Activated CD4-positive, CD25-positive, alpha-beta regulatory T cell treated with anti-CD3 and anti-CD28 coated beads, Interleukin-2, amount 50 U/mL, for 24 hours (primary cell): ENCODE measurements at places on chromosomes 2 and 18.

- ATAC-seq, result peak; percentile 18
These were observed 7.1 kb downstream of the MREG start for GRCh38 chr2:216006164-216006663.

DNA sequence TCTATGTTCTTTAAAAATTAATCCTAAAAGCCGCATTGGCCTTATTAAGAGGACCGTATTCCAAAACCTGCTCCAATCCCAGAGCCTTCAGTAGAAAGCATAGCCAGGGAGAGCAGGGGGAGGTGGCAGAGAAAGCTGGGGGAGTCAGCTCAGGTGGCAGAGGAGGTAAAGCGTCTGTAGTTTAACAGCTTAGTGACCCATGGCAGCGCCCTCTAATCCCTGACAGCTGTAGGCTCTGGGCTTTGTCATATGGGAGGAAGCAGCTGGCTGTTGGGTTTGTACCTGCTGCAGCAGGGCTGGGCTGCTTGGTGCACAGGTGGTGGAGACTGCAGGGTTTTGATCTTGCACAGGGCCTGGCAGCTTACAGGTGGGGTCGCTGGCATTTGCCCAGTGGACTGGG lies 50.6 kb downstream of the THNSL2 start:
- ATAC-seq, result no peak

- ATAC-seq, result no peak
These were observed 34.1 kb upstream of the KCNF1 start for GRCh38 chr2:10877651-10878111.

GRCh38 chr2:187982668-187983067 lies 309.0 kb upstream of the GULP1 start:
- ATAC-seq, result no peak

- ATAC-seq, result no peak
These were observed 229.3 kb upstream of the REV1 start for GRCh38 chr2:99719102-99719501.

- no peak for ATAC-seq
These were observed 949 bp downstream of the CDC42EP3 start for GRCh38 chr2:37670378-37671008.

- ATAC-seq, result no peak
These were observed 771.0 kb downstream of the NRXN1 start for GRCh38 chr2:50260886-50261285.

- ATAC-seq, result no peak
These were observed 179.5 kb downstream of the PPP1R1C start for GRCh38 chr2:182165202-182165601.

DNA sequence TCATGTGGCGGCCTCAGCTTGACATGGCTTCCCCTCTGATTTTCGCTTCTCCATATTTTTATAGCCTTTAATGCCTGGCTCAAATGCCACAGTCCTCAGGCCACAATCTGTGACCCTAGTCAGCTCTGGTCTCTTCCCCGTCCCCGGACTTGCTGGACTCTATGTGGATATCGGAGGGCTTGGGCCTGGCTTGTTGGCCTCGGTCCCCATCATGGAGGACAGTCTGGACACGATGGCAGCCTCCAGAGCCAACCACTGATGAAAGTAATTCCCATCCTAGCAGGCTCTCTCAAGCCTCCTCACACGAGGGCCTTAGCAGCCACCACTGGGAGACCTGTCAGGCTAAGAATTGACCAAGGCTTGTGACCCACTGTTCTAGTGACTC lies 61.6 kb downstream of the LPIN1 start:
- no peak for ATAC-seq

DNA sequence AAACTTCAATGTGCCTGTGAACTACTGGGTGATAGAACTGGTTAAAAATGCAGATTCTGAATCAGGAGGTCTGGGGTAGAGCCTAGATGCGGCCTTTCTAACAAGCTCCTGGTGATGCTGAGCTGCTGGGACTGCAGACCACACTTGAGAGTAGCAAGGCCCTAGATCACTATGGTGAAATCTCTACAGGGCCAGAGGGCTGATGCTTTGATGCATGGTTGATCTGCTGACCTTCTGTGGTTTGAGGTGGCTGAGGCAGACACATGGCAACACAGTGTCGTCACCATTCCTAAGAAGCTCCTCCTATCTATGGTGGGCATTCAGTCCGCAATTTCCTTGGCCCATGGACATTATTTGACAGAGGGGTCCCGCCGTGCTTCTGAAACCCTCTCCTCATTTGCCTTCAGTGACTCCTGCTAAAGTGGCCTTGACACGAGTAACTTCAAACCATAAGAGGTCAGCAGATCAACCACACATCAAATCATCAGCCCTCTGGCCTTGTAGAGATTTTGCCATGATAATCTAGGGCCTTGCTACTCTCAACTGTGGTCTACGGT lies 19.8 kb downstream of the CCDC68 start:
- no peak for ATAC-seq

DNA sequence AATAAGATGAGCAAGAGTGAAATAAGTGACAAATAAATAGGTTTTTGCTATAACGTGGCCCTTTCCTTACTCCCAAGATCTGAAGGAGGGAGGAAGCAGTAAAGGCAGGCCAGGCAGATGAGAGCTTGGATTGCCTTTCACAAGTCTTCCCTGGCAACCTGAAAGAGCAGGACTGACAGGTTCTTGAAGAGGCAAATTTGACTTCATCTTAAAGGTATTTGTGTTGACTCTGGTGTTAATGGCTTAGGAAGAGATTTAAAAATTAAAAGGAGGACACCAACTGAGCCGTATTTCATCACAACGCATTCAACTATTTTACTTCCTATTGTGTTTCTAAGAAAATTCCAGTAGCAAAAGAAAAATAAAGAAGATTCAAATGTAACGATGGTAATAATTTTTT lies 3.2 kb downstream of the STRN start:
- ATAC-seq, result no peak

- no peak for ATAC-seq
These were observed 179.1 kb downstream of the RDH14 start for GRCh38 chr2:18381386-18381785.

GRCh38 chr2:46315103-46315890 lies 18.1 kb downstream of the EPAS1 start:
- peak; percentile 72 for ATAC-seq

- ATAC-seq, result no peak
These were observed 73.0 kb upstream of the SMIM21 start for GRCh38 chr18:75500545-75500944.

- peak; percentile 62 for ATAC-seq
These were observed 266.5 kb downstream of the NEDD4L start for GRCh38 chr18:58310517-58310916.

DNA sequence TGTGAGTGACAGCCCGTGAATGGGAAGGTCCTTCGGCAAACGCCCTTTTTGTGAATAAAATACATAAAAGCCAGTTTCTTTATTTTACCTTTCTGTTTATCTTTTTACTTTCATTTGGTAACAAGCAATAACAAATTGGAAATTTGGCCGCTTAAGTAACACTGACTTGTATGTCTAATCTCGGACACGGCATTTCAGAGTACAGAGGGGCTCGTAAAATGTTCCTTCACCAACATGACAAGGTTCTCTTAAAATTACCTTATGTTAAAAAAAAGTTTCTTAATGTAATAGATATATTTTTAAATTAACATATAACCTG lies 558 bp upstream of the NEMP2 start:
- no peak for ATAC-seq

DNA sequence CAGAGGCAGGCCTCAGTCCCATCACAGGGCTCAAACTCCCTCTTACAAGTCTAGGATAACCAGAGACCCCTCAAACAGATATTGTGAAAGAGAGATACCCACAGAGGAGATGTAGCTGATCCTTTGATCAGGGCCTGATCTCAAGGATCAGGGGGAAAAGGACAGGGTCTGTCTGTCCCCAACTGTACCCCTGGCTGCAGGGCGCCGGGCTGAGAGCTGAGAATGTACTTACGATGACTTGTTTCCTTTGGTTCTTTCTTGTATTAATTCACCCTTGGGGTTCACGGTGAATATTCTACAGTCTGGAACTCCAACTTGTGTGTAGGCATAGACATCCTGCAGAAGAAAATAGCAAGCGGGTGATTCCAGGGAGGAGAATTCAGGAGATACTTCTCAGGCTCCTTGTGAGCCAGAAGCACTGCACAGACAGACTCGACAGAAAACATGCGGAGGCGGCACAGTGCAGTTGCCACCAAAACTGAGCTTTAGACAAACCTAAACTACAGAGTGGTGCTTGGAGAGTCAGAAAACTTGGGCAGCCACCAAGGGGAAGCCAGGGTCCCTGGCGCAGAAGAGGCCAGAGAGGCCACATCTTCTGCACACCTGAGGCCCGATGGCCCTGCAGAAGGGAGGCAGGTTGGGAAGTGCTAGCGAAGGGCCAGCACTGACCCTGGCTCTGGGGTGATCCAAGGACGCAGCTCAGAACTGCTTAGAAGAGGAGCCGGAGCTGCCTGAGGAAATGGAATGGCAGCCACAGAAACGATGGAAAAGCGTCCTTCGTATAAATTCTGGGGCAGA lies 73.9 kb downstream of the EMILIN2 start:
- ATAC-seq, result no peak

DNA sequence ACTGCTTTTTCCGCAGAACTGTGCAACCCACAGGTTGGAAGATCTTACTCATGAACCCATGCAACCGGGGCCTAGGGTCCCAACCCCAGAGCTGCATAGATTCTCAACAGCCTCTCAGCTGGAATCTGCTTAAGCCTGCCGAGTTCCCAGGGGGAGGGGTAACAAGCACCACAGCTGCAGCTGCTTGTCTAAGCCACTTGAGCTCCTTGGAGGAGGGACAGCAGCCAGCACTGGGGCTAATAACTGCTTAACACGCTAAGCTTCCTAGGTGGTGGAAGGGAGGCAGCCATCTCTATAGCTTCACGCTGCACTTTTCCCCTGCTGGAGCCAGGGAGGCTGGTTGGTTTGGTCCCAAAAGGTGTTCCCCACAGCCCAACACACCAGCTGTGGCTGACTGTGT lies 311.6 kb downstream of the DSC3 start:
- ATAC-seq, result no peak

- ATAC-seq, result no peak
These were observed 2.4 kb downstream of the GLS start for GRCh38 chr2:190882856-190883582.

- ATAC-seq, result no peak
These were observed 6.9 kb downstream of the ACTR3 start for GRCh38 chr2:113896791-113897190.

GRCh38 chr2:88053296-88053695 lies 2.3 kb downstream of the KRCC1 start:
- ATAC-seq, result no peak

- peak; percentile 8 for ATAC-seq
These were observed 1.8 kb upstream of the AGBL5 start for GRCh38 chr2:27049422-27050280.

- no peak for ATAC-seq
These were observed 4.5 kb upstream of the GKN1 start for GRCh38 chr2:68969736-68970490.

DNA sequence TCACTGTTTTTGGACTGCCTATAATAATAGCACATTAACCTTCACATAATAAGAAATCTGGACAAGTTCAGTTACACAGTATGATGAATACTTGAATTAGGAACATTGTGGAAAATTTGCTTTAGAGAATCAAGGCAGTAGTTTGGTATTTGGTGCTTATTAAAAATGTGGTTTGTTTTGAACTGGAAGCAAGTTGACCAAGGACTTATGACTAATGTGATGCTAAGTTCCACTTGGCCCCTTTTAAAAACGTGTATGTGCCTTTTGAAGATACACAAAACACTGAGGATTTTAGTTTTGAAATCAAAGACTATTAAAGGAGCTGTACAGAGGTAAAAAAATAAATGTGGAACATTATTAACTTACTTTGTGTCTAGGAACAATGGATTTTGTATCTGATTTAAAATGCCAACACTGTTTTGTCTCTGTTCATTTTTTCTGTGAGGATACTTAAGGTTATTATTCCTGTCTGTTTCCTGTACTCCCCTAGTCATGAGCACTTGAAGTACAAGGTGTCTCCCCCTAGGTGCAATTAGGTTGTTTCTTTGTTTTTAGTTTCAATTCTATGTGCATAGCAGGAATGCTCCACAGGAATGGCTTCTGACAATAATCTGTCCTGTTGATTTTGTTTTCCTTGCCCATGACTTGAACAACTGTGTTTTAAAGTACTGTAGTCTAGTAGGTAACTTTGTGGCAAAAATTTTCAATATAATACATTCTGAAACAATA lies 49.6 kb upstream of the PTH2R start:
- no peak for ATAC-seq

- ATAC-seq, result no peak
These were observed 30.5 kb upstream of the RMDN2 start for GRCh38 chr2:37894601-37895000.

DNA sequence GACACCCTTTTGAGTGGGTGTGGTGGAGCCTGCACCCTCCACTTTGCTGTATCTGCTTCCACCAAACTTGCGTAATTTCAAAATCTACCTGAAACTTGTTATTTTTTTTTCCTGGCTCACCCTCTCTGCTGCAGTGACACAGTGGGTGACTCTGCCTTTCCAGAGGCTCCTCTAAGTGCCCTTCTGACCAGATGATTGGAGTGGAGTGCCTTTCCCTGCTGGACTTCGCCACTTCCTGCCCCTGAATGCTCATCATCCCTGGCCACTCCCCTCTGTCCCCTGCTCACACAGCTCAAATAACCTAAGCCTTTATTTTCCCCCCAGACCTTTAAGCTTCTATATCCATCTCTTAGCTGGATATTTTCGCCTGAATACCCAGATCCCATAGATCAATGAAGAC lies 777.5 kb upstream of the ID2 start:
- ATAC-seq, result no peak

GRCh38 chr2:210169516-210170195 lies 1.6 kb downstream of the KANSL1L start:
- peak; percentile 52 for ATAC-seq

DNA sequence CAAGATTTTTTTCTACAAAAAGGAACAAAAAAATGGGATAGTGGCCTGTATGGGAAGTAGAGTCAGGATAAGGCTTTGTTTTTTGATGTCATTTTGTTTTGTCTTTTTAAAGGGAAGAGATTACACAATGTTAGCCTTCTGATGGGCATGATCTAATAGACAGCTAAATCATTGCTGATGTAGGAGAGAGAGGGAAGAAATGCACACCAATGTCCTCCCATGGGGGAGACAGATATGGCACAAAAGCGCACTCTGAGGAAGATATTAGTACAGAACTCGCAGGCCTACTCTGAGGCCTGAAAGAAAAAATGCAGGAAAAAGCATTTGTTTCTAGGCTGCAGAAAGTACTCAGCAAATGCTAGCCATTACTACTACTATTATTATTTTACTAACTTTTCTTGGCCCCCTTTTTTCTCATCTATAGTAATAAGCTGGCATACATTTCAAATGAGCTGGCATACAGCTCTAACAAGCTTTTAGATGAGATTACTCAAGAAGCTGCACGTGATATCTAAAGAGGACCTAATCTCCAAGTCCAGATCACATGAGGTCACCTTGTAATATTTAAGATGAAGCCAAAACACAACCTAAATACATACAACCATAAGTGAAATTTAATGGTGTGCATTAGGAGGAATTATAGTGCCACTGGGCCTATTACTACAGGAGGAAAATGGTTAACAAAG lies 269.4 kb upstream of the TANK start:
- no peak for ATAC-seq
